IMR-90 (cell line): ENCODE measurements at places on chromosomes 2 and 18. TPM values are rescaled to one million over a fixed set of nuclear protein-coding genes. Genes with fewer than 3 reads are reported as not detected.

DNA sequence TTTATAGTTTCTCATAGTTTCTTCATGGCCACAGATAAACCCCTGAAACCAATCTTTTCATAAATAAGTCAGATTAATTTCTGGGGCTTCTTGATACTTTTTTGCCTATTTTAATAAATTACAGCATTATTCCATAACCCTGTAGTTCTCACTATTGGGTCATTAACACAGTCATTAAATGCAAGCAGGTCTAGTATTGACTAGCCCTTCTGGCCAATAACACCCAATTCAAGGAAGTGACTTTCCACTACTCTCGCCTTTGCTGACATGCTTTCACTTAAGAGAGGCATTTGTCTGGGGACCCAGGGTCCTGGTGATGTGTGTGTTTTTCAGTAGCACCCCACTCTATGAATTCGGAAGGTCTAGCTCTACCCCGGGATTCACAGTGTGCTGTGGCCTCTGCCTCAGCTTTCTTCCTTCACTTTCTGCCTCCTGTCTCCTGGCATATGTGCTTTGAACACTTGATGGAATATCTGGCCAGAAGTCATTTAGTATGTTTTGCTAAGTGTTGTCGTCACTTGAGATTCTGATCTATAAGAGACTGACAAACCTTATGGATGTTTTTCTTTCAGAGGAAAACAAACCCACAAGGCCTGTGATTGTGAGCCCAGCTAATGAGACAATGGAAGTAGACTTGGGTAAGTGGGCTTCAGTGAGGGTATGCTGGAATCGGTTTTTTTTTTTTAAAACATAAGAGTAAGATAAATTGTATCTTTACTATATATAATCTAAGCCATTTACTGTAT lies 18.6 kb upstream of the IL1RL2 start:
- H3K27me3 ChIP-seq, result no peaks in the 10 kb centered on the region
- peaks cover 40% of the 10 kb centered on the region for H3K36me3 ChIP-seq
- H3K4me1 ChIP-seq, result peaks cover 4% of the 10 kb centered on the region; the same call in 1 of the 2 replicates
- H3K4me3 ChIP-seq, result no peak overlapping the region
- DNase-seq, result no peak
- no peak overlapping the region for H3K27ac ChIP-seq

GRCh38 chr2:1321321-1321720 lies 91.9 kb upstream of the TPO start:
- H3K36me3 ChIP-seq, result no peaks in the 10 kb centered on the region
- no peaks in the 10 kb centered on the region for H3K4me1 ChIP-seq
- DNase-seq, result no peak
- no peaks in the 10 kb centered on the region for H3K27me3 ChIP-seq
- H3K27ac ChIP-seq, result no peak overlapping the region
- no peak overlapping the region for H3K4me3 ChIP-seq

DNA sequence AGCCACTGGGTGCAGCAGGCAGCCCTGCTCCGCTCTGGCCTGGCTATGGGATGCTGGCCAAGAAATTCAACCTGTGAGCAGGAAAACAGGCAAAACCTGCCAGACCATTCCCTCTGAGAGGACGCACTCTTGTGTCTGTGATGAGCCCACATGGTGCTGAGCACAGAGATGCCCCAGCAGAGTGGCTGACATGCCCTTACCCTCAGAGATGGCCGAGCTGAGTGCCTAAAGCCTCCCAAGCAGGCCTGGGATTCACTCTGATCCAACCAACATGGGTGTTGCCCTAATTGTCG lies 34.3 kb upstream of the TAF1B start:
- peaks cover 14% of the 10 kb centered on the region for H3K4me1 ChIP-seq
- peaks cover 7% of the 10 kb centered on the region; the same call in 1 of the 2 replicates for H3K27me3 ChIP-seq
- H3K4me3 ChIP-seq, result no peak overlapping the region
- no peaks in the 10 kb centered on the region for H3K36me3 ChIP-seq

GRCh38 chr18:22872900-22873537 lies 60.1 kb upstream of the RBBP8 start:
- H3K27me3 ChIP-seq, result no peaks in the 10 kb centered on the region; the same call in 1 of the 2 replicates
- no peaks in the 10 kb centered on the region for H3K4me1 ChIP-seq
- no peak overlapping the region for H3K27ac ChIP-seq
- peak; percentile 5 for DNase-seq
- H3K4me3 ChIP-seq, result no peak overlapping the region

- no peak overlapping the region for H3K27ac ChIP-seq
- no peak for DNase-seq
- H3K36me3 ChIP-seq, result no peaks in the 10 kb centered on the region
- H3K4me3 ChIP-seq, result no peak overlapping the region
Observed at GRCh38 chr2:232418466-232419244, 12.0 kb downstream of the ALPG start.

DNA sequence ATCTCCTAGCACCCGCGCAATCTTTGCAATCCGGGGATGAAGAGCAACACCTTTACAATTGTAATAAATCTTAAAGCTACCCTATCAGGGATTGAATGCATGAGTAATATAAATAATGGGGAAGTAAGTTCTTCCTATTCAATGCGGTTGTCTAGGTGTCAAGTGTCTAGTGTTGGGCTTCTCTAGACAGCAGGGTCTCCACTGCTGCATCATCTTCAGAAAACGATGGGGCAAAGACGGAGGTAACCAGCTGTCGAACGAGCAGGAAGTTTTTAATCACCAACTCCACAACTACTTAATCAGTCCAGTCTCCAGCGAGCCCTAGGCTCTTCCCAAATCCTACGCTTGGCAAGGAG lies 573 bp downstream of the STAM2 start:
- H3K36me3 ChIP-seq, result no peaks in the 10 kb centered on the region
- H3K4me1 ChIP-seq, result peaks cover 2% of the 10 kb centered on the region
- peak overlapping the region; percentile 86 for H3K4me3 ChIP-seq
- no peak for DNase-seq
- peak overlapping the region; percentile 97 for H3K27ac ChIP-seq
- H3K27me3 ChIP-seq, result no peaks in the 10 kb centered on the region

DNA sequence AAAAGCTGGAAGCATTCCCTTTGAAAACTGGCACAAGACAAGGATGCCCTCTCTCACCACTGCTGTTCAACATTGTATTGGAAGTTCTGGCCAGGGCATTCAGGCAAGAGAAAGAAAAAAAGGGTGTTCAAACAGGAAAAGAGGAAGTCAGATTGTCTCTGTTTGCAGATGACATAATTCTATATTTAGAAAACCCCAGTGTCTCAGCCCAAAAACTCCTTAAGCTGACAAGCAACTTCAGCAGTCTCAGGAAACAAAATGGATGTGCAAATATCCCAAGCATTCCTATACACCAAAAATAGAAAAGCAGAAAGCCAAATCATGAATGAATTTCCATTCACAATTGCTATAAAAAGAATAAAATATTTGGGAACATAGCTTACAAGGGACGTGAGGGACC lies 11.1 kb downstream of the SLC8A1 start:
- H3K27ac ChIP-seq, result no peak overlapping the region
- peaks cover 18% of the 10 kb centered on the region for H3K4me1 ChIP-seq
- H3K27me3 ChIP-seq, result no peaks in the 10 kb centered on the region
- no peak for DNase-seq

DNA sequence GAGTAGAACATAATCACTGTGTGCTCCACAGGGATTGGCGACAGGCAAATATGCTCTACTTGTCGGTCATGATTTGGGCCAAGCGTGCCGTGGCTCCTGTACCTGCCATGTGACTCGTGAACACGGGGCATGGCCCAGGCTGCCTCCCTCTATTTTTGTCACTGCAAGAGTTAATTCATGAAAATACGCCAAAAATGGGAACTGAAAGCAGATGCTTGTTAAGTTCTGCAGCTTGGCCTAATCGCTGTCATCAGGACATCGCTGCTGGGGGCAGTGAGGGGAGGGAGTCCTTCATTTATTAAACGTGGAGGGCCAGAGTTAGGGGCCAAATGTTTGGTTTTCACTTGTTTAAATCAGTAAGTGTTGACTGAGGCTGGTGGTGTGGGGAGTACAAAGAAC lies 177.8 kb downstream of the BCL2 start:
- H3K27me3 ChIP-seq, result peaks cover 15% of the 10 kb centered on the region
- no peak overlapping the region for H3K4me3 ChIP-seq
- no peak for DNase-seq
- no peak overlapping the region for H3K27ac ChIP-seq

DNA sequence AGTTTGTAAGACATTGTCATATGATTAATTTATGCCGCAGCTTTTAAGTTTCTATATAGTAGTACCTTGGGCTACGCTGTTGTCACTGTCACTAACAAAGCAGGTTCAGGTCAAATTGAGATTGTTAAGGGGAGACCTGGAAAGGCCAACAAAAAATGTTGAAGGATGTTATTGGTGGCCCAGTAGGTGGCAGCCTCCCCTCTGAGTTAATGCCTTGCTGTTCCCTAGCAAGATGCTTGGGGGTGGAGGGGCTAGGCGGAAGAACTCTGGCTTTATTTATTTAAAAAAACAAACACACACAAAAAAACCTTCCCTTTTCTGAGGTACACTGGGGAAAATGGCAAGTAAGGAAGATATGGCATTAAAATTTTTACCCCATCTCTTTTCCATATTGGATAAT lies 128.3 kb upstream of the ATP5MC3 start:
- DNase-seq, result peak; percentile 10
- H3K27ac ChIP-seq, result no peak overlapping the region
- no peaks in the 10 kb centered on the region for H3K4me1 ChIP-seq
- H3K27me3 ChIP-seq, result peaks cover 4% of the 10 kb centered on the region
- no peak overlapping the region for H3K4me3 ChIP-seq

GRCh38 chr2:129459200-129459876 lies 520.1 kb upstream of the RAB6C start:
- H3K4me1 ChIP-seq, result no peaks in the 10 kb centered on the region
- DNase-seq, result no peak
- no peak overlapping the region for H3K27ac ChIP-seq
- H3K4me3 ChIP-seq, result no peak overlapping the region
- H3K27me3 ChIP-seq, result no peaks in the 10 kb centered on the region
- H3K36me3 ChIP-seq, result no peaks in the 10 kb centered on the region

The COL4A4 gene
- total RNA-seq, result 0.28 TPM in 1 of 2 replicates, not detected in the other

The ATP9B gene
- 11.5 and 14.4 TPM in 2 replicates for total RNA-seq
